Osteoblast (primary cell): ENCODE measurements at places on chromosomes 7 and 10.

- DNase-seq: peak; percentile 80
Measured at GRCh38 chr7:155669717-155670505, 25.4 kb downstream of the RBM33 start.

DNA sequence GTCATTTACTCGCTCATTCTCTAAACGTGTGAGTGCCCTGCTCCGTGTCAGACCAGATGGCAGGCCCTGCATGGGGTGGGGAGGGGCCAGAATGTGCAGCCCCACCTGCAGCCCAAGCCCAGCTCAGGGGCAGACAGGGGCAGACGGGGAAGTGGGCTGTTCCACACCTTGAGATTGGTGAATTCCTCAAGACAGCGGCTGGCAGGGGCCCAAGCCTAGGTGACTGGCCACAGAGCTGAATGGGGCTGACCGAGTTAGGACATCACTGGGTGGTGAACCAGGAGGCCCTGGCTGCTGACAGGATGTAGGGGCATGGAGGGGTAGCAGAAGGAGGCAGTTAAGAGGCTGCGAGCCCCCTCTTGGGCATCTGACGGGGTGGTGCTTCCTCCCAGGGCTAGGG lies 79.1 kb downstream of the MGMT start:
- DNase-seq: no peak

DNA sequence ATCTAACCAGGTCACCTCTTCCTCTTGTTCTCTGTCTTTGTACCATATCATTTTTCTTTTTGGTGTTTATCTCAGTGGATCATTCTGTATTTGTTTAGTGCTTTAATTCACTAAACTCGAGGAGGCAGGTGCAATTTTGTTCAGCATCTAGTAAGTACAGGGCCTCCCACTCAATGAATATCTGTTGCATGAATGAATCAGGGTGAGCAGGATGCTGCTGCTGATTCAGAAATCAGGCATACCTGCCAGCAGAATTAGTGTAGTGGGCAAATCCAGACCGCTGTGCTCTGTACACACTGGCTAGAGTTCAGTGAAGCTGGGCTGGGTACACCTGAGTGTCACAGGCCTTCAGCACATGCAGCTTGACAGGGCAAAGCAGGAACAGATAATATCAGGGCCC lies 511.9 kb downstream of the SUGCT start:
- DNase-seq: no peak

DNA sequence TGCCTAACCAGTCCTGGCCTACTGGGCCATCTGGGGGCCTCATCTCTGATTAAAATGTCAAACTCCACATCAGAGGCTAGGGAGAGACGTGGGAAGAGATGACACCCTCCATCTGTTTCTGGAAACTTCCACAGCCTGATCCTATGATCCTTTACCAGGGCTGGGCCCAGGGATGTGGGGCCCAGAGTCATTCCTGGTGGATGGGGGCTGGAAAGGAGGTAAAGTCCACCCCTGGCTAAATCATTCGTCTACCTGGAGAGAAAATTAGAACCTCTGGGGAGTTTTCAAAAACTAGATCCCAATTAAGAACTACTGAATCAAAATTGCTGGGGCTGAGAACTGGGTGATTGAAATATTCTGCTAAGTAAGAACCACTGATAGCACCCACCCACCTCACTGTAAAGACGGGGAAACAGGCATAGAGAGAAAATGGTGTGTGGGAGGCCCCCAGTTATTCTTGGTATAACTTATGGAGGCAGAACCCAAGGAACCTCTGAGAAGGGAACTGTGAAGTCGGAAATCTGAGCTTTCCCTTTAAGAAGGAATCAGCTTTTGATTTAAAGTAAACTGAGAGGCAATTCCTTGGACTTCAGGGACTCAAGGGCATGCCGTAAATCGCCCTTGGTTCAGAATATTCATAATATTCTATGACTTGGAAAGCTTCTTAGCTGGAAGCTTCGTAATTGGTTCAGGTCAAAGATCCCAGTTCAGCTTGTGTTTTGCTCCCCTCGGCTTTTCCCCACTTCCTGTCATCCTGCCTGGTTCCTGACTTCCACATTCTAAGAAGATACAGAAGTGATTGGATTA lies 53.1 kb downstream of the PRKAG2 start:
- no peak for DNase-seq

GRCh38 chr7:106514881-106515280 lies 146.1 kb downstream of the CCDC71L start:
- no peak for DNase-seq

DNA sequence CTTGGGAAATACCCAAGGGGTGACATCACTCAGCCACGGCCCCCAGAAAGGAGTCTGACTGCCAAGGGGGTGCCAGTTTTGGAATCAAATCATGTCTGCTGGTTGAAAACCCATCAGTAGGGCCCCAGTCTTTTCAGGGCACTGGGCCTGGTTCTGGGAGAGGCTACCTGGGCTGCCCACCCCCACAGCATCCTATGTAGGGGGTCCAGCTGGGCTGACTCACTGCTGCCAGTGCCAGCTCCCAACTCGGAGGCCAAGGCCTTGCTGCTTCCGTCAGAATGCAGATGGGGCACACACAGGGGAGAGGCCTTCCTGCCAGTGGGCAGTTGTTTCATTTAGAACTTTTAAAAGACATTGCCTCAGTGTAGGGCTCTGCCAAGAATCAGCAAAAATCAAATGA lies 39.5 kb upstream of the DMBT1 start:
- peak; percentile 65 for DNase-seq

- no peak for DNase-seq
Measured at GRCh38 chr7:88217675-88218428, 2.0 kb downstream of the SRI start.

DNA sequence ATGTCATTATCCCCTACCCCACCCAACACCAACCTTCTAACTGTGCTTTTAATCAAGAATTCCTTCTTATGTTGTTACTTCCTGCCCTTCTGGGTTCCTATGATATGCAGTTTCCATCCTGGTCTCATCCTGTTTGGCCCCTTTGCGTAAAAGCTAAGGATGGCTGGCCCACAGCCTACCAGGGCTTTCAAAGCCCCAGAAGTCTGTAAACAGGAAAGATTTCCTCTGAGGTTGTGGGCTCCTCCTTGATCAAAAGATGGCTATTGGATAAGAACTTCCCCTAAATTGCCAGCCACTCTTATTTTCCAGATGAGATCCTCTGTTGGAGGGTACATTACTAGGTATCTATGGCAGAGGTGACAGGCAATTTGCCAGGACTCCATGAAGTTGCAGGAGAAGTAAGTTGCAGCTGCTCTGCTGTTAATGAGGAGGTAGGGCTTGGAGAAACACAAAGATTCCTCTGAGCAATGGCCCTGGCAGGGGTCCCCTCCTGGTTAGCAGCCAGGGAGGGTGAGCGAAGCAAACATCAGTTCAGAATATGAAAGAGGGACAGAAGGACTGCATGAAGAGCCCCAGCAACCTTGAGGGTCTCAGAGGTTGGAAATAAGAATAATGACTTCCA lies 32.1 kb downstream of the NRP1 start:
- DNase-seq: no peak

- DNase-seq: no peak
Measured at GRCh38 chr10:24176658-24177057, 32.3 kb upstream of the KIAA1217 start.

DNA sequence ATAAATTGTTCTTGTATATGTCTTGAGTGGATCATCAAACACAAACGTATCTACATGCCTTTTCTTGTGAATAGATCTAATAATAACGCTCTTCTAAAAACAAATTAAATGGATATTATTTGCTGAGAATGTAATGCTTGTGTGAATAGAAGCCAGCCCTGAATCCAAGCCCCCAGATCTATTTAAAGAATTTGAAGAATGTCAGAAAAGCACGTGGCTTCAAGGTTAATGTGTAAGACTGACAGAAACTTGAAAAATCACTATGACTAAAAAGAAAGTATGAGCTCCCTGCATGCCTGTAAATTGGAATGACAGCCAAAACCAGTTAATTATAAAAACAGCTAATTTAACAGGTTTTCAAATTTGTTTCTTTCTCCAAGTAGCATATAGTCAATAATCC lies 43.2 kb upstream of the ATRNL1 start:
- DNase-seq: no peak

- DNase-seq: no peak
Measured at GRCh38 chr7:51369746-51370145, 53.1 kb upstream of the COBL start.

- peak; percentile 11 for DNase-seq
Measured at GRCh38 chr10:71780156-71780555, 6.8 kb upstream of the VSIR start.

GRCh38 chr10:90213346-90213745 lies 512.0 kb downstream of the KIF20B start:
- DNase-seq: no peak

- peak; percentile 74 for DNase-seq
Measured at GRCh38 chr7:77570330-77571011, 33.4 kb downstream of the PTPN12 start.

DNA sequence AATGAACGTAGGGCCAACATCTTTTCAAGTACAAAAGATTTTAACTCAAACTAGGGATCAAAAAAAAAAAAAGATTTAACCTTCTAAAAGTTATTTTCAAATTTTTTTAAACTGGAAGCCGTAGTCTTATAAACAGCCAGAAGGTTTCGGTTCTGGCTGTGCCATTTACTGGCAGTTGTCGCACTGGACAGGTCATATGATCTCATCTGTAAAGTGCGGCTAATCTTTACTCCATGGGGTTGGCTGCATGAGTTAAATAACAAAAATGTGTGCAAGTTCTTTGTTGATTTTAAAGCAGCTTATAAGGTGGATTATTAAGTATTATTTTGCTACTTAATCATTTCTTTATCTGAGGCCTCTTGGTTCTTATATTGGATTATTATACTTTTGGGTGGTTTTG lies 36.6 kb downstream of the TRUB1 start:
- no peak for DNase-seq

DNA sequence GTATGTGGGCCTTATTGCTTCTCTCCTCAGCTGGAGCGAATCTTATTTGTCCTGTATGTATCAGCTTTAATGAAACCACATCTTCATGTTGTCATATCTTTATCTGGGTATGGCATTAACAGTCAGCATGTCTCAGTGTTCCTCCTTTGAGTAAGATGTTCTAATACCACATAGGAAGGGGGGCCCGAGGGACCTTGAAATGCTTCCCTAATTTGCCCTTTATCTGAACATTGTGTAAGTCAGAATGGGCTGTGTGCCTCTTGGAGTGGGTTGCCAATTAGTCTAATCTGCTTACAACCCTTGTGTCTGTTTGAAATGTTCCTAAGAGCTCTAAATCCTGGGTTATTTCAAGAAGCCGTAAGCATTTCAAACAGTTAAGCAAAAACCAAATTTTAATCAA lies 623.8 kb downstream of the SUGCT start:
- DNase-seq: no peak

DNA sequence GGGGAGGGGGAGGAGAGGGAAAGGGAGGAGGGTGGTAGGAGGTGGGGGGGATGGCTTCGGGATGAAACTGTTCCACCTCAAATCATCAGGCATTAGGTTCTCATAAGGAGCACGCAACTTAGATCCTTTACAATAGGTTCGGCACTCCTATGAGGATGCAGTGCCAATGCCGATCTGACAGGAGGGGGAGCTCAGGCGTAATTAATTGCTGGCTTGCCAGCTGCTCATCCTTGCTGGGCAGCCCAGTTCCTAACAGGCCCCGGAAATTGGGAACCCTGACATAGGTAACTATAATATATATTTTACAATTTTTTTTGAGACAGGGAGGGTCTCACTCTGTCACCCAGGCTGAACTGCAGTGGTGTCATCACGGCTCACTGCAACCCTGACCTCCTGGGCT lies 118.8 kb upstream of the SFMBT2 start:
- no peak for DNase-seq

- DNase-seq: peak; percentile 29
Measured at GRCh38 chr10:60282771-60283353, 106.8 kb downstream of the ANK3 start.

GRCh38 chr7:133540096-133540860 lies 287.4 kb downstream of the EXOC4 start:
- DNase-seq: no peak

- peak; percentile 57 for DNase-seq
Measured at GRCh38 chr7:124033095-124033806, 384 bp upstream of the TMEM229A start.

GRCh38 chr10:29471544-29471859 lies 163.3 kb downstream of the SVIL start:
- DNase-seq: peak; percentile 96

DNA sequence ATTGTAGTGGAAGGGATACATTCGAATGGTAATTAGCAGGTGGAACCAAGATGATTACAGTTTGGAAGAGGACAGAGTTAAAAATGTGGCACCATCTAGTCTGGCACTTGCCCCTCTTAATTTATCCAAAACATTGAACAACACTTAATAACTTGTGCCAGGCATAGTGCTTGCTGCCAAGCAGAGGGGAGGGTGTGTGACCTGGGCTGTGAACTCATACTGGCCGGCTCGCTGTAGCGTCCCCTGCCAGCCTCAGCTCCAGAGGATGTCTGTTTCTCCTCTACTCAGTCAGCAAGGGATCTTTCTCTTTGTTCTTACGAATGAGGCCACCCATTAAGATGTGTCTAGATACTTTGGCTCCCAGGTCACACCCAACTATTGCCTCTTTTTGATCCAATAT lies 179.4 kb upstream of the INHBA start:
- no peak for DNase-seq

GRCh38 chr10:1939016-1939415 lies 201.7 kb upstream of the ADARB2 start:
- DNase-seq: no peak

- DNase-seq: no peak
Measured at GRCh38 chr10:60352105-60352504, 37.6 kb downstream of the ANK3 start.

GRCh38 chr10:103188853-103189252 lies 4.2 kb downstream of the NT5C2 start:
- peak; percentile 69 for DNase-seq

DNA sequence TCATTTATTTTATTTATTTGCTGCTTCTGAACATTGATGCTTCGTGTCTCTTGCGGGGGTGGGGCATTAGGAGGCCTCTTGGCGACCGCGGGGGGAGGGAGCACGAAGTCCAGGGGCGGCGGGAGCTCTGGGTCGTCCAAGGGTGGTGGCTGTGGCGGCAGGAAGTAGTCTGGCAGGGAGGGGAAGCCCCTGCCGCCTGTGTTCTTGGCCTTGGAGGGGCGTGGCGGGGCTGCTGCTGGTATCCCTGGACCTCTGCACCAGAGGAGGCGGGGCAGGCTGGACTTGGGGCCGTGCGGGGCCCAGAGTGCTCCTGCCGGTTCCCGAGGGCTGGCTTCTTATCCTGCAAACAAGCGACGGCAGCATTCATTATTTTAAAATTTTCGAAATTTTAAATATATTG lies 70.5 kb upstream of the ABI1 start:
- DNase-seq: no peak

- no peak for DNase-seq
Measured at GRCh38 chr10:83492004-83492403, 647.3 kb upstream of the GHITM start.

- DNase-seq: no peak
Measured at GRCh38 chr10:30832001-30832748, 199.5 kb downstream of the ZNF438 start.
